ENCODE measurements at places on chromosomes 13 and 19.

- no peak for DNase-seq
Measured at GRCh38 chr19:7706955-7707456, 5.1 kb upstream of the FCER2 start.

- DNase-seq = no peak
Measured at GRCh38 chr13:98915563-98915962, 62.3 kb downstream of the DOCK9 start.

DNA sequence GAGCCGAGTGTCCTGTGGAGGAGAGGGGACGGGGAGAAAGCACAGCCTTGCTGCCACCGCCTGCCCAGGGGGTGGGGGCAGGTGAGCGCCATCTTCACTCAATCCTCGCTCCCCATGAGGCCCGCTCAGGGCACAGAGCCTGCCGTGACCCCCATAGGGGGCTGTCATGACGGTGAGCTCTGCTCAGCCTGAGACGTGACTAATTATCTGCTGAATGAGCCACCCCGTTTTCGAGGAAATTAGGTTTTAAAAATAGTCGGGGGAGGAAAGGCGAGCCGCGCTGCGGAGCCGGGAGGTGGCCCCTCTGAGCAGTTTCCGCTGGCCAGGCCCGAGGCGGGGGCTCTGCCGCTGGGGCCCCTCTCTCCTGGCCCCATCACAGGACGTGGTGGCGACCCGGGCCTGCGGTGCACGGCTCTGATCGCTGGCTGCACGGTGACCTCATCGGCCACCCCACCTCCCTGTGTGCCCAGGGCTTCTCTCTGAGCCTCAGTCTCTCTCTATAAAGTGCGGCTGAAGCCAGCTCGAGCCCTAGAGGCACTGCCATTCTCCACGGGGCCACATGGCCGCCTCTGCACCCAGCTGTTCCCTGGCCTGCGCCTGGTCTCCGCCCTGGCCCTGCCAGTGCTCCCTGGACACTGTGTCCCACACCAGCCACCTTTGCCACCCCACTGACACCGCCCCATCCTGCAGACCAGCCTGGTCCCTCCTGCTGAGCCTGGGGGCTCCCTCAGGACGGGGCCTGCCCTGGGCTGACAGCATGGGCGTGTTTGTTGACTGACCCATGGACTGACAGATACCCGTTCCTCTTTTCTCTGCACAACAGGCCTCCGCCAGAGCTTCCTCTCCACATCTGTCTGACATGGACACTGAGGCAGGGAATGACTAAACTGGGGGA is 28.3 kb downstream of the PIP5K1C start:
- DNase-seq = no peak

- no peak for DNase-seq
Measured at GRCh38 chr19:29378126-29378525, 147.7 kb upstream of the VSTM2B start.

GRCh38 chr19:17973759-17974158 is 6.9 kb downstream of the KCNN1 start:
- DNase-seq = no peak

GRCh38 chr19:18415178-18415867 is 3.9 kb upstream of the SSBP4 start:
- DNase-seq = no peak

- DNase-seq = no peak
Measured at GRCh38 chr13:30864433-30865122, 41.5 kb upstream of the MEDAG start.

- DNase-seq = no peak
Measured at GRCh38 chr19:38389101-38389925, 816 bp downstream of the SPRED3 start.

- DNase-seq = no peak
Measured at GRCh38 chr13:99383511-99383921, 76.3 kb upstream of the GPR183 start.

- no peak for DNase-seq
Measured at GRCh38 chr13:31195616-31196015, 4.2 kb upstream of the B3GLCT start.

DNA sequence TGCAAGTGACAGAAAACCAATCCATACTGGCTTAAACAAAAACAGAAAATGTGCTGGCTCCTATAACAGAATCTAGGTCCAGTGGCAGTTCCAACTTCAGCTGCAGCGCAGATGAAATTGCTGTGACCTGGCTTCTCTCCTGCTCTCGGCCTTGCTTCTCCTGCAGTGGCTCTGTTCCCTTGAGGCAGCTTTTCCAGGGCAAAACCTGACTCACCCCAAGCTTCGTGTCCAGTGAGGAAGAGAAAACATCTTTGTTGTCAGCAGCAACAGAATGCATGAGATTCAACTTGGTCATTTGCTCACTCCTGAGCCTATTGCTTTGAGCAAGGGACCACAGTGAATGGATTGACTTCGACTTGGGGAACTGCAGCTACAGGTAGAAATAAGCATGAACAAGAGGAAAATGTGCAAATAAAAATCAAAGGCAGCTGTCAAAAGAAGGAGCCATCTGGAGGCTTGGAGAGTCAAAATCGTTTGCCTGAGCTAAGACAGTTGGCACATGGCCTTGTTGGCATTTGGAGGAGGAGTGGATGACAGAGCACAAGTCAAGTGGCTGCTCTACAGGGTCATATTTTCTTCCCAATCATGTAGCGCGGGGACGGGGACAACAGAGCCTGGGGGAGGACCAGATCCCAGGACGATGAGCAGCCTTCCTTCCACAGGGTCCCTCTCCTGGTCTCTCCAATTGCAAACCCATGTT is 523.4 kb downstream of the FGF9 start:
- peak; percentile 15 for DNase-seq

DNA sequence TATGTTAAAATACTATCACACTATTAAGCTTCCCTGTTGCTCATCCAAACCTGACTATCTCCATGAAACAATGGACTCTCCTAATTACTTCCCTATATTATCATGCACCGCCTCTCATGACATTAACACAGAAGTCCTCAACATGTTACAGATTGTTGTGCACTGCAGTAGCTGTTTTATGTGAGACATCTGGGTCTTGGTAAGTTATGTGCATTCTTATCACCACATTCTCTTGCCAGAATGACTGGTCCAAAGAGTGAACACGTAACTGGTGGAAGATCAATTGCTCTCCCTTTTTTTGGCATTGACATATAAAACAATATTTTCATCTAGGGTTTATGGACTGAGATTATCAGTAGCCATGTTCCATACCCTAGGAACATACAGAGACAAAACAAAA is 59.4 kb downstream of the POSTN start:
- DNase-seq = no peak

Measured in NCI-H446 treated with DMSO at 0.1 percent for 48 hours (cell line).